ENCODE measurements at places on chromosomes 11 and 22.

- DNase-seq = no peak
These were observed 928 bp downstream of the FBXO7 start for GRCh38 chr22:32475468-32476010.

GRCh38 chr11:119363851-119364590 lies 17.5 kb downstream of the USP2 start:
- DNase-seq = peak; percentile 57

DNA sequence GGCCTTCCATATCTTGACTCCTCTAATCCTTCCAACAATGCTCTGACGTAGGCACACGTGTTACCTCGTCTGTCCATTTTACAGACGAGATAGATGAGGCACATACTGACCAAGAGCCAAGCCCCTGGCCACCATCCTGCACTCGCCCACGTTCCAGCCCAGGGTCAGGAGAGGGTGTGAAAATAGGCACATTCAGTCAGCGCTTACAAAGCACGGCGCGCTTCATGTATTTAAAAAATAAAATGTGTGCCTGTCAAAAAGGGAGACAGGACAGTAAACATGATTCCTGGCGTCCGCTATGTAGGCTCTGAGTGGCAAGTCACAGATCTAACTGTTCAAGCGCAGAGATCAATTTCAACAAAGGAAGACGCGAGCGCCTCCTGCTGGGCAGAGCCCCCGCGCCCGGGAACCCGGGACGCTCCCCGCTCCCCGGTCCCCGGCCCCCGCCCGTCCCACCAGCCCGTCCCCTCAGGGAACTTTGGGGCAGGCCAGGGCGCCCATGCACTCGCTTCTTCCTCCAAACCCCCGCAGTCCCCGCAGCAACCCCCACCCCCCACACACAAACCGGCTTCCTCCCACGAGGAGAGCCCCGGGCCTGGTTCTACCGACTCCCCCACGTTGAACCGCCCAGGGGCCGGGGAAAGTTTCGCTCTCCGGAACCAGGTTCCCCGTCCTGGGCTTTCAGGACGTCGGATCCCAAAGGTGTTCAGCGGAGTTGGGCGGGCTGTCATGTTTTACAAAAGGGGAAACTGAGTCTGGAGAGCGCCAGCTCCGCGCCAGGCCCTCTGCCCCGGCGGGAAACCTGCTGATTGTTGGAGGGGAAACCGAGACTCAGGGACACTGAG lies 10.4 kb upstream of the C1QTNF6 start:
- peak; percentile 75 for DNase-seq

GRCh38 chr11:79100093-79100910 lies 340.5 kb downstream of the TENM4 start:
- peak; percentile 69 for DNase-seq

DNA sequence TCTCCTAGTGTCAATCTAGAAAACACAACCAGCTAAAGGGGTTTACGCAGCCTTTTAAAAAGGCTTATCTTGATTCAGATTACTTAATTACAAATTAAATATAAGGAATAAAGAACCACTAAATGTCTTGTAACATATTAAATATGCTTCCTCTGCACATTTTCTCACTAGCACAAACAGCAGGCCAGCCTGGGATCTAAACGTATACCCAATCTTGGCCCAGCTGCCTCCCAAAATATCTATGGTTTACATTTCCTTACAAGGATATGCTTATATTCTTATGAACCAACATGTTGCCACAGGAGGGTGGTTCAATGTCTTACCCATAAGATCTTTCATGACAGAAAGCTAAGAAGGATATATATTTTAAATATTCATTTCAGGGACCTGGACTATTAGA lies 7.7 kb downstream of the LGR4 start:
- DNase-seq = no peak

- peak; percentile 95 for DNase-seq
These were observed 11.5 kb downstream of the NNMT start for GRCh38 chr11:114307524-114308203.

GRCh38 chr11:82680252-82680651 lies 53.4 kb downstream of the FAM181B start:
- DNase-seq = peak; percentile 22

DNA sequence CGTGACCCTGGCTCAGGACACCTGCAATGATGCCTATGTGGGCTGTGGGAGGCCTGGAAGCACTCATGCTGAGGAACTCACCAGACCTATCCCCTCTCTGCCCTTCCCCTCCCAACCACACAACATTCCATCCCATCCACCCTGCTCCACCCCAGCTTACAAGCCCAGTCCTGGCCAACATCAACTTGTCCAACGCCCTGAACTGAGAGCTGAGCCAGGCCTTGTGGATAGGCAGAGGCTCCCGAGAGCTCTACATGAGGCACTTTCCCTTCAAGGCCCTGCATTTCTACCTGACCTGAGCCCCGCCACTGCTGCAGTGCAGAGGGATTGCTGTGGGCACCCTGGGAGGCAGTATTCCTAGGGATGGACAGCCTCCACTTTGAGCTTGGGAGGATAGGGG lies 112.4 kb downstream of the PDE2A start:
- DNase-seq = no peak

- DNase-seq = no peak
These were observed 16.3 kb downstream of the NECTIN1 start for GRCh38 chr11:119712459-119713358.

- DNase-seq = no peak
These were observed 57.5 kb upstream of the ARFGAP3 start for GRCh38 chr22:42914511-42915076.

Measured in EH (cell line).